ENCODE measurements at places on chromosomes 13 and 19. TPM values are rescaled to one million over a fixed set of nuclear protein-coding genes. Genes with fewer than 3 reads are reported as not detected.

DNA sequence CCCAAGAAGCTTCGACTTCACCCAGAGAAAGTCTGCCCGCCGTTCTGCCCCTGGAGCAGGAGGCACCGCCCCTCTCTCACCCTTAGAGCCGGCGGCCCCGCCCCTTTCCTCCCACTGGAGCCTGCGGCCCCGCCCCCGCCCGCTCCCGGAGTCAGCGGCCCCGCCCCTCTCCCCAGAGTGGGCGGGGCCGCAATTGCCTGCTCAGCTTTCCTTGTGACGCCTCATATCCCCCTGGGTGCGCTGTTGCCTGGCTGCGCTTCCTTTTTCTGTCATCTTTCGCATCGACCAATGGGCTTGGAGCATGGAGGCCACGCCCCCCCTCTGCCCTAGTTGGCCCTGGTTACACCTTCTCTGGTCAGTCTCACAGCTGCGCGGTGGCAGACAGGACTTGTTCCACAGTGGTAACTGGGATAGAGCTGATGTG, 38.2 kb upstream of the ZNF492 start:
- DNase-seq, result peak; percentile 87

Gene TNNI3
- 2,994 TPM for total RNA-seq

Gene ADGRE3
- total RNA-seq, result not detected

Gene PNMA8C
- 0.23 TPM for total RNA-seq

DNA sequence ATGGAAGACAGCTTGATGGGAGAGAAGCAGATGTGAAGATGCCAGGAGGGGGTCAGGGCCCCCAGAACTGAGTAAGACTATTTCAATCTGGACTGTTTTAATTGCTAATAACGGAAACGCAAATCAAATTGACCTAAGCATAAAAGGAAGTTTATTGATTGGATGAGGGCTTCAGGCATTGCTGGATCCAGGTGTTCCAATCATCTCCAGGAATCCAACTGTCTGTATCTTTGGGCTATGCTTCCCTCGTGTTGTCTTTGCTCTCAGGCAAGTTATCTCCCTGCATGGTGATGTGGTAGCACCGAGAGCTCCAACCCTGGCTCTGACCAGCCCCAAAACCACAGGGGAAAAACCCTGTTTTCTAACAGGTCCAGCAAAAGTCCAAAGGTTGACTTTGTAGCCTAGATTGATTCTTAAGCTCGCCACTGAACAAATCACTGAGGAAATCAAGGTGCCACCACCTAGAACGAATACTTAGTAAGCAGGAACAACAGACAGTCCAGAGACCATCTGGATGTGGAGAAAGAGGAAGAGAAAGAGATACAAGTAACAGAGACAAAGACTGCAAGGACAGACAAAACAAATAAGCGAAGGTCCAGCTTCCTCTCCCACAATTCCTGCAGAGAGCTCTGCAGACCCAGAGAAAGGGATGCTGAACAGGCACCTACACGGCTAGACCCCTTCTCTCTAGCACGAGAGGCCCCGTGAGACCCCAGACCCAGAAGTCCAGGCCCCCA, 1.2 kb upstream of the C19orf81 start:
- no peak for DNase-seq

DNA sequence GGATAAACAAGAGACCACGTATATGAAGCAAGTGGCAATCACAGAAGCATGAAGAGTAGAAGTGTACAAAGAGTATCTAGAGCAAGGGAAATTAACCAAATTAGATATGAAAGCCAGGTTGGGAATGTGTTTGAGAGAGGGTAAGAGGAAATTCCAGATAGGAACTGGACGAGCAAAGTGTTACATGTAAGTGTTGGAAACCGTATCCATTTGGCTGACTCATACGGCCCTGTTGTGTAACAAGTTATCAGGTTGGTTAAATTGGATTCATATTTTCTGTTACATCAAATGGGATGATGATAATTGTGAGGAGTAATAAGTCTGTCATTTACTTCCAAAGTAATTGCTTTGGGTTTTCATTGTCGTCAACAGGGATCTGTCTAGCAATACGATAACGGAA, 46.7 kb downstream of the RXFP2 start:
- DNase-seq, result no peak

DNA sequence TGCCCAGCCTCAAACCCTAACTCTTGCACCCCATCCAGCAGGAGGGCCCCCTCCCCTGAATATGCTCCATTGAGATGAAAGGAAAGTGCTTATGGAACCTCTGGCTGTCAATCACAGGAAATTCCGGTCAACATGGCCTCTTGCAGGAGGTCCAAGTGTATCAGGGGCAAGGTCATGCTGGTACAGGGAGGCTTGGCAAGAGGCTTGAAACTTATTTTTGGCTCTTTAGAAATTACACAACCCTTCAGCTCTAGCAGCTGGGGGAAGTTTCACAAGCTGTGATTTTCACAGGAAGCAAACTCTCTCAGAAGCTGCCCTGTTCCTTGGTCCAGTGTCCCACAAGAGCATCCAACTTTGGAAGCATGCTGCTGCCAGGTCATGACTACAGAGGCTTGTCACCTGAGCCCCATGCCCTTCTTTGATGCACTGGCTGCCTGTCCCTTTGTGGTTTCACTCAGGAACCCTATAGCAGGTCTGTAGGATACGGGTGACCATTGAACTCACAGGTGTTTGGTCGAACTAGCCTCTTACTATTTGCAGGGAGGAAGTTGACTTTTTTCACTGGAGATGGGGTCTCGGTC, 8.4 kb downstream of the ASF1B start:
- DNase-seq, result peak; percentile 39

GRCh38 chr13:112905990-112906641, 62.9 kb upstream of the MCF2L start:
- DNase-seq, result no peak

DNA sequence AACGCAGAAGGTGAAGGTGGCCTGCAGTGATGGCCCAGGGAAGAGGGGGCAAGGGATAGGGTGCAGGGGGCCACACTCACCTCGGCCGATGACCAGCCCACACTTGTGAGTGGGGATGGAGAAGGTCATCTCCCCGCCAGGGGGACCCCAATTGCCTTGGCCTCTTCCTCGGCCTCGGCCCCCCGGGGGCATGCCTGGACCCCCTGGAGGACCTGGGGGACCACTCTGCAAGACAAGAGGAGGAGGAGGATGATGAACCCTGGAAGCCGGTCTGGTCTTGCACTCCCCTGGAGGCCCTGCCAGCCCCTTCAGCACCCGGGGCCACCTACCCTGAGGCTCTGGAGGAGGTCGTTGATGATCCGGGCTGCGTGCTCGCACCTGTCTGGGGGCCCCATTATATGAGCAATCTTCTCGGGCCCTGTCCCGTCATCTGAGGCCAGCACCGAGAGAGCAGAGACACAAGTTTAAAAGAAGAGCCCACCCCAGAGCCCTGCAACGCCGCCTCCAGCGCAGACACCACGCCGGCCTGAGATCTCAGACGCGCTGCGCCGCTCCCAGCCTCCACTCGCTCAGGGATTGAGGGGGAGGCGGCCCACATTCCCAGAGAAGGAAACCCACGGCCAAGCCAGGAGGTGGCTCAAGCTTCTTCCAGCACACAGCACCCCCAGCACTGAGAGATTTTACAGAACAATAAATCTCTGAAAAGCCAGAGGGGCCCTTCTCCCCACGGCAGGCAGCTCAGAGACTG, 7.8 kb downstream of the KHSRP start:
- no peak for DNase-seq

- no peak for DNase-seq
Observed at GRCh38 chr13:51928231-51928630, 66.5 kb downstream of the CCDC70 start.

DNA sequence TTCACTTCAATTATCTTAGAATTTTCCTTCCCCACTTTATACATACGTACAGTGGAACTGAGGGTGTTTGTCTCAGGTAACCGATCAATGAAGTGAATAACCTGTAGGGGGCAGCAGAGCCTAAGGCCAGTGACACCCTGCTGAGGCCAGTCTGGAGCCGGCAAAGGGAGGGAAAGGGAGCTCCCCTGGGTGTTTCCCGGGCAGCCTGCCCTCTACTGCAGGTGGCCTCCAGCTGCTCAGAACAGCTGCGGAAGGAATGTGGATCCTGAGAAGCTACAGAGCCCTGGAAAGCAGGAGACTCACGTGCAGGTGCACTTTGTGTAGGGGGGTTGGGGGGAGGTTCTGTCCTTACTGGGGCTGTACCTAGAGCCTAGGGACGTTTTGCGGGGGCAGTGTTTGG, 832 bp upstream of the ZNF491 start:
- peak; percentile 90 for DNase-seq

GRCh38 chr13:93959796-93960533, 519.5 kb downstream of the DCT start:
- no peak for DNase-seq

- DNase-seq, result no peak
Observed at GRCh38 chr13:62035981-62036380, 620.3 kb upstream of the PCDH20 start.

Gene KLK14
- total RNA-seq, result not detected

Gene ZNF606
- 16.8 TPM for total RNA-seq

Gene RAB3A
- 23.1 TPM for total RNA-seq

DNA sequence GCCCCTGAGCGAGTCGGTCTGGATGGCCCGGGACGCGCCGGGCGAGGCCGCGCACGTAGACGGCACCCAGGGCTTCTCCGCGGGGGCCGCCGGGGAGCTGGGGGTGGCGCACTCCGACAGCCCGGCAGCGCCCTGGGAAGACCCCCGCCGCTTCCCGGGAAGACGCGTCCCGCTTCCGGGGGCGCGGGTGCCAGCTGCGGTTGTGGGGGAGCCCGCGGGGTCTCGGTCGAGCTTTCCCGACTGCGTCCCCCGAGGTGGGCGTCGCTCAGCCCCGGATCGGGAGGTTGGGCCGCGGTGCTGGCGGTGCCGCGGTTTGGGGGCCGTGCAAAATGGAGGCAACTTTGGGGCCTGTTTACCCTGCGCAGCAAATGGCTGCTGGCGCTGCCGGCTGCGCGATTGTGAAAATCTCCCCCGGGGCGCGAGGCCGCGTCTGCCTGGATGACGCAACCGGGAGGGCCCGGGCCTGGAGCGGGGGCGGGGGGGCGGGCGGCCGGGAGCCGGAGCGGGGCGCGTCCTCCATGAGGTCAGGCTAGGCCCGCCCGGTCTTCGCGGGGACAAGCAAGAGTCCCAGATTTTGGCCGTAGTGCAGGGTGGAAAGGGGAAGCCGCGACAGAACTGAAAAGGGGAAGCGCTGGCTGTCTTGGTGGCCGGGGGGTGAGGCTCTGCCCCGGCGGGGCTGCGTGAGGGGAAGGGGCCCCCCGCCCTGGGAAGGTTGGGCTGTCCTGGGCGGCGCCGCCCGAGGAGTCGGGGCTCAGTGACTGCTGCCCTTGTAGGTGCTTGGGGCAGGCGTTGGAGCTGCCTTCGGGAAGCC, 11.3 kb downstream of the PEAK3 start:
- DNase-seq, result peak; percentile 92

Gene LILRB2
- 5.0 TPM for total RNA-seq

DNA sequence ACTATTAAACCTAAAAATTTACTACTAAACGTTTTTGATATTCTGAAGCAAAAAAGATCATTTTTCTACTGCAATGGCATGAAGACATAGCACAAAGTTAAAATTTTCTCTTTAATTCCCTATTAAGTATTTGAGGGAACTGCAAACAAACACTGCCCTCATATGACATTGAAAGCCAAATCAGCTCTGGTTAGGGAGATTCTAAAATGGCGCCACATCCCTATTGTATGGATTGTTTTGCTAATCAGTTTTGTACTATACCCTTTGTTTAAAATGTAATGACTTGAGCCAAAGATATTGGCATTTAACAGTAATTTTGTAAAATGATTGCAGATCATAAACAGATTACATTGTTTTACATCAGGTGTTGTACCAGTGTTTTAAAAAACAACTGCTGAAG, 65.8 kb downstream of the FLT1 start:
- DNase-seq, result no peak

Gene NFIC
- total RNA-seq, result 199 TPM

DNA sequence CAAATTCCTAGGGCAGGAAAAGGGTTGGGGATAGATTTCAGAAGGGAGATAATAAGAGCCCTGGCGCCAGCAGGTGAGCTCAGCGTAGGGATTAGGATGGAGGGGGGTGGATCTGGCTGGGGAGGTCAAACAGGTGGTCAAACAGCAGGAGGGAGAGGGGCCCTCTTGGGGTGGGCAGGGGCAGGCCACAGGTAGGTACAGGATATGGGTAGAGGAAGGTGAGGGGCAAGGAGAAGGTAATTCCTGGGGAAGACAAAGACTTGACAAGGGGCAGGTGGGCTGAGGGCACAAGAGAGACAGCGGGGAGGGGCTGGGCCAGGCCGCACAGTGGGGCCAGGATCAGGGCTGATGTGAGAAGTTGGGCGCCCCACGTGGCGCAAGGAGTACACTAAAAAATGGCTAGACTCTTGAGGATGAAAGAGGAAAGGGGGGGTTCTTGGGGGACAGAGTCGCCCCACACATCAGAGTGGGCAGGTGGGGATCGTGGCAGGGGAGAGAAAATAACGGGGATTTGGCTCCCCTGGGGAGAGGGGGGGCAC, 713 bp downstream of the KRI1 start:
- peak; percentile 51 for DNase-seq

GRCh38 chr13:29501674-29502073, 93.8 kb downstream of the SLC7A1 start:
- no peak for DNase-seq

DNA sequence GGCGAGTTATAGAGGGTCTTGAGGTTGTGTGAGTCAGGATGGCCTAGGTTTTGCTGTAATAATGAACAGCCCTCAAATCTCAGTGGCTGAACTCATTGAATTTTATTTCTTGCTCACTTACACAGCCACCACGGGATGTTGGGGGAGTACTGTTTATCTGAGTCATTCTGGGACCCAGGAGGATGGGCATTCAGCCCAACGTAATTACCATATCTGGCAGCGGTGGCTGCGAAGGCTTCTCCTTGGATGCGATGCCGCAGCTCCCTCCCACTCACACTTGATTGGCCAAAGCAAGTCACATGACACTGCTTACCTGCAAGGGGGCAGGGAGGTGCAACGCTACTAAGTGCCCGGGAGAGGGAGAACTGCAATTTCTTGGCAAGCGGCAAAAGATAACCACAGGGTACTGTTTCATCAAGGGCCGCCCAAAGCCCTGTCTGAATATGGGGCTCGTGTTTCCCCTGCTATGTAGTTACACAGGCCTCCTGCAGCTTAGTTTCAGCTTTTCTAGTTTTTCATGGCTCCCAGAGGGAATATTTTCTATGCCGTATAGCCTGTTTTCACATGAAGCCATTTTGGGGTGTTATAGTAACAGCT, 19.9 kb downstream of the ZSWIM9 start:
- DNase-seq, result no peak

DNA sequence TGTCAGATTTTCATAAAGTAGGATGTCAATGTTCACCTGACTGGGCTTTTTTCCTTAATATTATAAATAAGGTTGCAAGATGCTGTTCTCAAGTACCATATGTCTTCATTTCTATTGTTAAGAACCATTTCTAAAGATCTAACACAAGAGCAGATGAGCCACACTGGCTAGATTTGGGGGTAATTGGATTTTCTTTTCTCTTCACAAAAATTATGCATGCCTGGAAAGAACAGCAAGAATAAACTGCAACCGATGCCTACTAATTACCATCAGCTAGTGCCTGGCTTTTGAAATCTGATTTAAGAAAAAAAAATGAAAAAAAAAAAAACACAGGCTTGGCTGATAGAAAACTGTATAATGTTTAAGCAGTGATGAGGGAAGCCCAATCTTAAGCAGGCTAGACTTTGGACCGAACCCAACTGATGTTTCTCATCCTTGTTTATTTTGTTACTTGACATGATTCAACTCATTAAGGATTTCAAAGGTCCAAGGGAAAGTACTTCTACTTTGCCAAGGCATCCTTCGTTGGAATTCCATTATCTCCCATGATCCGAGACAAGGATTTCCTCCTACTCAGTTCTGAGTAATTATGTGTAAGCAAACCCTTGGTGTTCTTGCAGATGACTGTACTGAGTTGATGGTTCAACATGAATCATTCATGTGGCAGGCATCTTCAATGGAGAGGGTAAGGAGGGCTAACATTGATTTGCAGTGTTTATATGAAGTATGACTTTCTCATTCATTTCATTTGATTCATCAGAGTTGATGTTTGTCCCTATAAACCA, 300.5 kb downstream of the SPRY2 start:
- no peak for DNase-seq

All from right cardiac atrium (tissue), 5 donors.